Lung (tissue), 17 donors: ENCODE measurements at places on chromosomes 12 and 14.

DNA sequence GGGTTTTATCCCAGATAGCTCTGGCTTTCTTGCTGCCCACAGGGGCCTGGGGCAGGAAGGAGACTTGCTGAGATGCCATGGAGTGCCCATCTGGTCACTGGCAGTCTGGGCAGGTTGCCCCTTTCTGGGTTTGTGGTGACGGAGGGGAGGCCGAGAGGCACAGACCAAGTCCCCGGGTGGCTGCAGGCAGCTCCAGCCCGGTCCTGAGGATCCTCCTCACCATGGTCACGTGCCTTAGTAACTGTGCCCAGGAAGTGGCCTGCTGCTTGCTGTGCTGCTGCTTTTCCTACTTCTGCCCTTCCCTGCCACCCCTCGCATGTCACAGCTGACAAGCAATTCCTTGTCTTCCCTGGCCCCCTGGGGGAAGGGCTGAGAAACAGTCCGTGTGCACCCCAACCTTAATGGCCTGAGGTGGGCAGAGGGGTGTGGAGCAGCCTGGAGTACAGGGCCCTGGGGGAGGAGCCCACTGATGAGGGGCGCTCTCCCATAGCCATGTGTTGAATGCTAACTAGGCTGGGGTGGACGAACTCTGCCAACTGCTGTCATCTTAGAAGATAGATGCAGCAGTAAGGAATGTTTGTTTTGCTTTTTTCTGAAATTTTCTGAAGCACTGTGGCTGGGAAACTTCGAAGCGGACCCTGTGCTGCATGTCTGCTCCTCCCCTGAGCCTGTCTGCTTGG lies 54.9 kb upstream of the SRSF5 start:
- DNase-seq, result no peak

- DNase-seq, result no peak
Measured at GRCh38 chr12:28513983-28514382, 323.7 kb downstream of the CCDC91 start.

- no peak for DNase-seq
Measured at GRCh38 chr12:118813778-118814357, 167.5 kb upstream of the SRRM4 start.

- no peak for DNase-seq
Measured at GRCh38 chr14:96958057-96958456, 160.9 kb downstream of the VRK1 start.

DNA sequence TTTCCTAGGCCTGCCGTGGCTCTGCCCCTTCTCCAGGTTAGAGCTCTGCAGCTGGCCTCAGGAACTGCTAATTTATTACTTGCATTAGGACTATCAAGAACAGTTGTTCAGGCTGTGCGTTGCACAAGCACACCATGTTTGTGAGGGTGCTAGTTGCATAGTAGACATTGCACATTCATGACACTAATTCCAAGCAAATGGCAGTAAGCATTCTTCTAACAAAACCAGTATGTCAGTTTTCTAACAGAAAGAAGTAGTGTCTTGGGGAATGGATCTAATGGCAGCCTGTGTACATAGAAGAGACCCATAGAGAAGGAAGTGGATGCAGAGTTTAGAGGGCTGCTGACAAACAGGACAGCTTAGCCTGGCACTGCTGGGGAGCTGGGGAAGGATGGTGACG lies 53.9 kb downstream of the ERH start:
- no peak for DNase-seq

DNA sequence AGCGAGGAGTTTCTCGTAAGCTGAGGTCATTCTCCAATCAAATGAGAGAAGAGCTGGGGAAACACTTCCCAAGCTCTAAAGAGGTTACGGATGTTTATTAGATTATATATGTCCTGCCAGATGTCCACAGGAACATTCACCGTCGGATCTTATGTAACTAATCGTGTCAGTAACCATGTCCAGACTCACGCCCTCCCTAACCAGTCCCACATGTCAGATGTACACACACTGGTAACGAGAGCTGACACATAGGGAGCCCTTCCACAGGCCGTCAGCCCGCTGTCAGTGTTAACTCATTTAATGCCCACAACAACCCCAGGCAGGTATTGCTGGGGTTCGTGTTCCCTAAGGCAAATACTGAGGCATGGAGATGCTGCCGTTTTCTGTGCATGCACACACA lies 223.7 kb upstream of the RTL1 start:
- no peak for DNase-seq

GRCh38 chr12:67043771-67044170 lies 225.4 kb upstream of the CAND1 start:
- DNase-seq, result no peak

DNA sequence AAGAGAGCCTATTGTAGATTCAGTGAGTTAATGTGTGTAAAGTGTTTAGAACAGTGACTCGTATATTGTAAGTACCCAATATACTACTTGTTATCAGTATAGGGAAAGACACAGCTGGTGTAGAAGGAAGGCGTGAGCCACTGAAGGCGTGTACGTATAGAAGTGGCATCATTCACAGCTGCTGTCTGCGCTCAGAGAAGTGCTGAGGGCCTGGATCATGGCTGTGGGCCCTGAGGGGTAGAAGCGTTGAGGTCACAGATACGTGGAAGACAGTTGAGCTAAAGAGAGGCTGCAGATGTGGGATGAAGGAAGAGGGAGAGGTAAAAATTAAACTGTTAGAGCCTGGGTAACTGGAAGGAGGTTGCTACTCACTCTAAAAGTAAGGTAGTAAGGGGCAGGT lies 5.9 kb downstream of the C12orf75 start:
- DNase-seq, result no peak

- DNase-seq, result peak; percentile 17
Measured at GRCh38 chr12:29610473-29611170, 113.1 kb upstream of the OVCH1 start.

DNA sequence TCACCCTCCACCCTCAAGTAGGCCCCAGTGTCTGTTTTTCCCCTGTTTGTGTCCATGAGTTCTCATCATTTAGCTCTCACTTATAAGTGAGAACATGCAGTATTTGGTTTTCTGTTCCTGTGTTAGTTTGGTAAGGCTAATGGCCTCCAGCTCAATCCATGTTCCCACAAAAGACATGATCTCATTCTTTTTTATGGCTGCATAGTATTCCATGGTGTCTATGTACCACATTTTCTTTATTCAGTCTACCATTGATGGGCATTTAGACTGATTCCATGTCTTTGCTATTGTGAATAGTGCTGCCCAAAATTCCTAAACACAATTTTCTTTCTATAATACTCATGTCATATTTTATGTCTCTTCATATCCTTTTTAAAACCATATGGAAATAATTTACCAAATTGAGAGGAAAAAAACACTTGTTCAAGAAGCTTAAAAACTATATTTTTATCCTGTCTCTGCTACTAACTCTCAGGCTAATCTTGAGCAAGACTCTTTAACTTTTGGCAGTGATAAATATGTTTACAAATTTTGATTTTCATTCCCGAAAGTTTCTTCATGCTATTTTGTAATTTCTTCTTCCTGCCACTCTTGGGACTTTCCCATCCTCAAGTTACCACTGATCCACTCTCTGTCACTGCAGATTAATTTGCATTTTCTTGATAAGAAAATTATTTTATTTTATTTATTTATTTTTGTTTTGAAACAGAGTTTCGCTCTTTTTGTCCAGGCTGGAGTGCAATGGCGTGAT lies 28.0 kb upstream of the OSBPL8 start:
- DNase-seq, result no peak

GRCh38 chr12:30100741-30101140 lies 317.0 kb upstream of the TMTC1 start:
- no peak for DNase-seq

GRCh38 chr14:23492618-23493272 lies 23.2 kb downstream of the NGDN start:
- DNase-seq, result no peak

DNA sequence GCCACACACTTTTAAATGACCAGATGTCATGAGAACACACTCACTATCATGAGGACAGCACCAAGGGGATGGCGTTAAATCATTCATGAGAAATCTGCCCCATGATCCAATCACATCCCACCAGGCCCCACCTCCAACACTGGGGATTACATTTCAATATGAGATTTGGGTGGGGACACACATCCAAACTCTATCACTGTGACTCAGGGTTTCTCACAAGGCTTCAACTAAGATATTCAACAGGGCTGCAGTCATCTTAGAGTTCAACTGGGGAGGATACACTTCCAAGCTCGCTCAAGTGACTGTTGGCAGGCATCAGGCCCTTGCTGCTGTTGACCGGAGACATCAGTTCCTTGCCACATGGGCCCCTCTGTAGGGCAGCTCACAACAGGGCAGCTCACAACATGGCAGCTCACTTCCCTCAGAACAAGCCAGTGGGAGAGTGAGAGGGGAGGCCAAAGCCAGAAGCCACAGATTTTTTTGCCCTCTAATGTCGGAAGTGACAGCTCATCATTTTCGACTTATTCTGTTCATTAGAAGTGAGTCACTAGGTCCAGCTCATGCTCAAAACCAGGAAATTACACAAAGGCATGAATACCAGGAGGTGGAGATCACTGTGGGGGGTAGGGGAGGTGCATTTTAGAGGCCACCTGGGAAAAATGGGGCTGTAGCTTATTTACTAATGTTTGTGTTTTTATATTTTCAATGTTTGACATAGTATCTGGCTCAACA lies 50.8 kb upstream of the PTHLH start:
- no peak for DNase-seq

- no peak for DNase-seq
Measured at GRCh38 chr12:38431921-38432320, 115.3 kb downstream of the ALG10B start.

DNA sequence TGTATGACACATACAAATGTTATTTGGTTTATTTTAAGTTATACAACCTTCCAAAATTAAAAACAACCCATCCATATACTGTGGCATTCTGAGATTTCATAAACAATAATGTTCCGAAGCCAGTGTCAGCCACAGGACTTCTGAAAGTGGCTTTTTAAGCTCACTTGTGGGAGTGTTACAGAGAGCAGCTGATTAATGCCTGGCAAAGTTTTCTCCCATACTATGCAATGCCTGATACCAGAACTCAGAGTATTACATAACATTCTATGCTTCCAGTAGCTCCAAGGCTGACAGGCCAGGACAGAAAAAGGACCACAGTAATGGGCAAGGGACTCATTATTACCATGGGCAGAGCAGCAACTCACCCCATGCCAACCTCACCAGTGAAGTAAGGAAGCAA lies 29.3 kb downstream of the NELL2 start:
- no peak for DNase-seq

DNA sequence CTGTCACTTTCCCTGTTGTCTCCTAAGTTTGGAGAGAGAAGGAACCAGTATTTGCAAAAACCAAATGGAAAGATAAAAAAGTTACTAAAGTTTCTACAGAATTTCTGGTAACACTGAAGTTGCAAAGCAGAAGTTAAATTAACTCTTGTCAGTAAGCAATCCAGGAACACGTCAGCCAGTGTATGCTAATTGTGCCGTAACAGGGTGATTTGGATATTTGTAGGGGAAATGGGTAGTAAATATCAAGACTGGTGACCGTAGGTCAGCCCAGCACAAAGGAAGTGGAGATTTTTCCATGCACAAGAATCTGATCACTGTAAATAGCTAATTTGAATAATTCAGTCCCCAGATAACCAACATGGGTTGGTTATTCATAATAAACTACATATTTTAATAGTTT lies 2.3 kb downstream of the CDKN1B start:
- peak; percentile 45 for DNase-seq

DNA sequence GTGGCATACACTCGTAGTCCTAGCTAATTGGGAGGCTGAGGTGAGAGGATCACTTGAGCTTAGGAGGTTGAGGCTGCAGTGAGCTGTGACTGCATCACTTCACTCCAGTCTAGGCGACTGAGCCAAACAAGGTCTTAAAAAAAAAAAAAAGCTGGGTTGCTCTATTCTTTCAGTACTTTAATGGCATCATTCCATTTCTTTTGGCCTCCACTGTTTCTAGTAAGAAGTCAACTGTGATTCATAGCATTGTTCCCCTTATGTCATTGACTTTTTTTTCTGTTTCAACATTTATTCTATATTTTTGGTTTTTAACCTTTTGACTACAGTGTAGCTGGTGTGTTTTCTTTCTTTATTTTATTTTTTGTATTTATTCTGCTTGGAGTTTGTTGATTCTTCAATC lies 16.7 kb upstream of the PRKCH start:
- no peak for DNase-seq

- peak; percentile 11 for DNase-seq
Measured at GRCh38 chr14:94676495-94677185, 64.4 kb downstream of the SERPINA3 start.

GRCh38 chr14:96255501-96256366 lies at the start of gene BDKRB1:
Gene BDKRB1 (plus strand): TSS chr14:96256210. CDS start chr14:96263683, 7,473 bp downstream.
- DNase-seq, result peak; percentile 54

DNA sequence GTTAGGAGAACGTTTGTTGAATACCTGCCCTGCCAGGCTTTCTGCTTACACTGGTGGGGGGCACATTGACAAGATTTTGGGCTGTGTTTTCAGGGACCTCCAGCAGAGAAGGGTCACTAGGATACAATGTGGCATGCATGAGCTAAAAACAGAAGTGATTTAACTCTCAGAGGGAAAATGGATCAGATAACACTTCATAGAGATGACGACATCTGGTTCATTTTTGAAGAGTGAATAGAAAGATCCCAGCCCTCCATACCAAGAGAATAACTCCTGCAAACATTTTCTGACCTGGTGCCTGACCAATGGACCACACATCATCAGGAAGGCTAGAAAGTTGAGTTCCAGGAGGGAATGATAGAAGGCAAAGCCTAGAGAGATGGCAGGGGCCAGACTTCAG lies 33.7 kb downstream of the CKB start:
- peak; percentile 10 for DNase-seq

GRCh38 chr12:71216725-71217579 lies 59.2 kb upstream of the TSPAN8 start:
- DNase-seq, result peak; percentile 50

GRCh38 chr14:36652542-36653201 lies 9.0 kb upstream of the PAX9 start:
- no peak for DNase-seq

DNA sequence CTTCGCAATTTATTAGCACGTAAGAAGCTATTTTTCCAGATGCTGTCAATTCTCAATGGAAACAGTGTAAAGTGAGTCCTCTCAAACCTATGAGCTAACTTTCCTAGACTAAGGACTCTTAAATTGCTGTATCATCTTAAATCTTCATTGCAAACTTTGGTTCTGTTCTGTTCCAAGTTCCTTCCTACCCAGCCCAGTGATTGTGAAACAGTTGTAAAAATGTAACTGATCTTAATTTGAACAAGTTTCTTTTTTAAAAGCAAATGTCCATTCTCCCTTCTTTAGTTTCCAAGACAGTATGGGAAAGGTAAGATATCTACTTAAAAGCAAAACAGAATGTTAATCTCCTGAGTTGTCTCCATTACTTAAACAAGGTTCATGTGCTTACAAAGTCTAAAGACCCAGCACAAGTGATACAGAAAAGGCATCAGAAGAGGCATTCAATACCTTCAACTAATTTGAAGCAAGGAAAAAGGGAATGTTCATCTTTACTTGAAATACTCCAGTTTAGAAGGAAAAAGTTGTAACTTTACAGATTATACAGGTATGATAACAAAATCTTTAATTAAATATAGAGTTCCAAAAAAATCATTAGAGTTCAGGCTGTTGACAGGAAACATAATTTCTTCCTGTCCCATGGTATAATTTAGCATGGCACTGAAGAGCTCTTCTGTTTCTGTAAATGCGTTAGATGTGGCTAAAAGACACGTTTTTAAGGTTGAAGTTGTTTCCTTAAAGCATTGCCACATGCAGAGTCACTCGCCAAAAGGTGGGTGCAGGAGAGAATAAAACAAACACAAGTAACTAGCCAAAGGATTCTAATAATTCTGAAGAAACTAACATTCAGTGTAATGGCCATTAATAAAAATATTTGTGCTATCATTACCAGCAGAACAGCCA lies 101.5 kb upstream of the USP15 start:
- no peak for DNase-seq

- DNase-seq, result no peak
Measured at GRCh38 chr14:65003394-65003793, 16.7 kb downstream of the FNTB start.
